AG04449 (cell line): ENCODE measurements at places on chromosomes 7 and 10.

DNA sequence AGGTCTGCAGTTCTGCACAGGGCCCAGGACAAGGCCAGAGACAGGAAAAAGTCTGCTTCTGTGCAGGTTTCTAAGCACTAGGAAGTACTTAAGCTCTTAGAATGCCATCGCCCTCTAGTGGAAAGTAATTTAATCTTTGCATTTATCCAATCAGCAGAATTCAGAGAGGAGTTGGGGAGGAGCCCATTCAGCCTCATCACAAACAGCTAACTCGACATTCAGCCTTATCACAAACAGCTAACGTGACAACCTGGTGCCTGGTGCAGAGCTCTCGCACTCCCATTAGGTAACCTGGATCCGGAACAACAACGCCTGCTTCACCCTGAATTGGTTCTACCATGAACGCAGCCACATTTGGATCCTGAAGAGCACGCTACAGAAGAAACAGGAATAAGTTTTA is 15.2 kb downstream of the OAT start:
- peak; percentile 36 for DNase-seq

GRCh38 chr10:79027147-79028055 is 41.4 kb upstream of the ZMIZ1 start:
- DNase-seq: no peak

- no peak for DNase-seq
Observed at GRCh38 chr10:58622246-58622645, 109.6 kb downstream of the BICC1 start.

DNA sequence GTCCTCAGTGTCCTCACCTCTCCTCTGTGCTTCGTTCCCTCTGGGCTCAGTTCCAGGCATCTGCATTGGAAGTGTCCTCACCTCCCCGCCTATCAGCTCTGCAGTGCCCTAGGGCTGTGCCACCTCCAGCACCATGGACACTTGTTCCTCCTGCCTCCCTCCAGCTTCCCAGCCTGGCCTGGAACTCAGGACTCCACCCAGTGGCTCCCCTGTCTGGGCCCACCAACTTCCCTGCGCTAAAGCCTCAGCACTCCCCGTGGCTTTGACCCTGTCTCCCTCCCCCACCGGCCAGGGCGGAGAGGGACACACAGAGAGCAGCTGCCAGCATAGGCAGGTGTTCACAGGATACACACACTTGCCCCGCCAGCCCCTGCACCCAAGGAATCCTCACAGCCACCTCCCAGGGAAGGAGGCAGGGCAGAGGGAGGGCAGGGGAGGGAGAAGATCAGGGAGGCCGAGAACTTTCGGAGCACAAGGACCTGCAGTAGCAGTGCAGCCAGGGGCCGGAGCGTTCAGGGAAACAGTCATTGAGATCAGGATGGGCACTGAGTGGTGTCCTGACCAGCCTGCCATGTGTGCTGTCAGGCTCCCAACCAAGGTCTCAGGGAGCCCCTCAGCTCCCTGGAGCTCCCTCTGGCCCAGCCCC is 31.3 kb downstream of the ANXA8 start:
- DNase-seq: no peak

DNA sequence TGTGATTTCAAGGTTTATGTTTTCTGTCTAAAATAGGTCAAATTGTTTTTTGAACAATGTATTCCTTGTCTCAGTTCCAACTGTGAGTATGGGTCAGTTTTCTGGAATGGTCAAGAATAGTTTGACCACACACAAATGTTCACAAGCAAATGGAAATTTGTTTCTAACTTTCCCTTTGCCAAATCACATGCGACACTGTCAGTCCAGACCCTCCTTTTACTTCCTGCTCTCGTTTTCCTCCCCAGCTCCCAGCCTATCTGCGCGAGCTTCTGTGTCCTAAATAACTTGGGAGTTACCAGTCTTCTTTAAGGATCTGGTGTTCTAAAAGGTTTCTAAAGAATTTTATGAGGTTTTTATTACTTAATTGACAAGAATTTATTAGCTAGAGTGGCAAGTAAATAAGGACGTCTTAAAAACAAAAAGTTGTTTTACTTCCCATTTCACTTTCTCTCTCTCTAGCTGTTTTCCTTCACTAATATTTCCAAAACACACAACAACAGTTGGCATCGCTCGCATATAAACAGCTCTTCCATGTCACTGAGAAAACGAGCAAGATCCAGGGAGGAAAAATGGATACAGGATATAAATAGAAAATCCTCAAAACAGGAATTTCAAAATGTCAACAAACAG is 266.1 kb upstream of the KLF6 start:
- DNase-seq: no peak

DNA sequence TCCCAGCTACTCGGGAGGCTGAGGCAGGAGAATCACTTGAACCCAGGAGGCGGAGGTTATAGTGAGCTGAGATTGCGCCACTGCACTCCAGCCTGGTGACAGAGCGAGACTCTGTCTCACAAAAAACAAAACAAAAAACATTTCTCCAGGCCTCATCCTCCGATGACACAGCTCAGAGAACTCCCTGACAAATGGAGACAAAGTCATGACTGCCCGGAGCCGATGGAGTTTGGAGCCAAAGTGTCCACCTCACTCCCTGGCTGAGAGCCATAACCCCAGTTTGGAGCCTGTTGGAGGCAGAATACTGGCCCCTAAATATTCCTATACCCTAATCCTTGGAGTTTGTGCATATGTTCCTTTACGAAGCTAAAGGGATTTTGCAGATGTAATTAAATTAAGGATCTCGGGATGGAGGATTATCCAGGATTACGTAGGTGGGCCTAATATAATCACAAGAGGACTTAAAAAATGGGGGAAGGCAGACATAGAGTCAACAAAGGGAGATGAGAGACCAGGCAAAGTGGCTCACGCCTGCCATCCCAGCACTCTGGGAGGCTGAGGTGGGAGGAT is 22.7 kb downstream of the SSC4D start:
- no peak for DNase-seq

DNA sequence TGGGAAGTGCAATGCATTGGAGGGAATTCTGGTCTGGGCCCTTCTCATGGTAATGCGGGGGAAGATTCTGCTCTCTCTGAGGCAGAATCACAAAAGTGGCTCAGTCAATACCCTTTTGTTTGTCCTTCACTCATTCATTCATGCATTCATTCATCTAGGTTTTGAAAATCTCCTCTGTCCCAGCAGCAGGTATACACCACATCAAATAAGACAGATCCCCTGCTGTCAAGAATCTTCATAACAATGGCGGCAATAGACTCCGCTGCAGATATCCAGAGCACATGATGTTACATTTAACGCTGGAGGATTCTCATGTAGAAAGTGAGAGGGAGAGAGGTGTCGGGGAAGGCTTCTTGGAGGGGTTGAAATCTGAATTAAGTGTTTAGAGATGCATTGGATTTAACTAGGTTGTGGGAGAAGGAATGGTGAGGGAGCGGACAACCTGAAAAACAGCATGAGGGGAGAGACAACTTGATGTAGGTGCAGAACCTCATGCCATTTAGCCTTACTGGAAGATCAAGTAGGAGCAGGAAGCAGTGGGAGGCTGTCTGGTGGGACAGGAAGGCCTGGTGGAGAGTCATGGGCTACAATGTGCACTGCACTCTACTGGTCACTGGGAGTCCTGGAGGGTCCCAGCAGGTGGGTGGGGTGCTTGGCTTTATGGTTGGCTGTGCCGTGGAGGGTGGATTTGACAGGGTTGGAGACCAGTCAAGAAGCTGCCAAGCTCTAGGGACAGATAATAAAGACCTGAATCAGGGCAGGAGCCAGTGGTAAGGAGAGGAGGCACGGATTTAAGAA is 5.2 kb upstream of the FAM180A start:
- DNase-seq: no peak

DNA sequence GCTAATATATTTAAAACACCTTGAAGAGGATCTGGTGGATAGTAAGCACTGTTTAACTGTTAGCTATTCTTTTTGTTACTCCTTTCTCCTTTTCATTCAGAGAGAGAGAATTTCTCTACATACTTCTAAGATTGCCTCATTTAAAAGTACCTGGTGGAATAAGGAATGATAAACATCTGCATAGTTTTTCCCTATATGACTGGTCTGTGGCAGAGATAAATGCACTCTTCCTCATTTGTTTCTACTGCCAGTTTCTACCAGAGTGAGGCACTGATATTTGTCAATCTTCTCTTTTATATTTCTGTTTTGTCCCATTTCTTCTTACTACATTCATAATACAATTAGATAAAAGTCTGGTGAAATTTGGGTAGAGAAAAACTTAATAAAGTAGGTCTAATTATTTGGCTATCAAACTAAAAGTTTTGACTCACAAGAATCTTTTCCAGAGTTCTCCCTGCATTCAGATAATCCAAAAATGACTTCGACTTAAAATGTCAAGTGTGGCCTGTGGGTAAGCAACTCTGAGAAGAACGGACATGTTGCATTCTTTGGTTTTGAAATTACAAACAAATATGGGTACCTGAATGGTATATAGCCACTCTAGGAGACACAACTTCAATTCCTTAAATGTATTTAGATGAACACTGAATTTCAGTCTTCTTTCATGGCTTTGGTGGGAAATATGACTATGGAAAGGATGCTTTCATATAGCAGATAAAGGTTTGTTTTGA is 38.8 kb downstream of the RNLS start:
- no peak for DNase-seq

DNA sequence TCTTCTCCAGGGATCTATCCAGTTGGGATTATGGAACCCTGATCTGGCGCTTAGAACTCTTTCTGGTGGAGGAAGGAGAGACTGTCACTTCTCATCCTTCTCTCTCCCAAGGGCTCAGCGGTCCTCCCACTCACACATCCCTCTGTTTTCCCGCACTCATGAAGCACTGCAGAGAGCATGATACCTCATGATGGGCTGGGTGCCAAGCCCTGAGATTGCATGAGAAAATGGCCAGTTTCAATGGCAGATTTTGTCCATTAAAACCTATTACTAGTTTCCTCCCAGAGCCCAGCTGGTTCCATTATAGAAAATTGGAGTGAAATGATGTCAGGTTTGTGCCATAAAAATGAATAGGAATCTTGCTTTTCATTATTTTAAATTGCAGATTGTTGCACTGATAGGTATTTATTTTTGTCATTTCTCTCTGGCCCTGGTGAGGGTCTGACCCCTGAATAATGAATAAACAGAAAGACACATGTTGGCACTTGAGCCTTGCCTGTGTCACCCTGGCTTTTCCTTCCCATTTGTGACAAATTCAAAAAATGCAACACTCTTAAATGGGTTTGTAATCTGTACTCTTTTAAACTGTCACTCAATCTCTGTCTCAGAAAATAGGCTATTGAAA is 1151.1 kb downstream of the TYW1 start:
- no peak for DNase-seq

- no peak for DNase-seq
Observed at GRCh38 chr7:145850636-145851035, 266.0 kb upstream of the CNTNAP2 start.

- DNase-seq: no peak
Observed at GRCh38 chr10:101301111-101301731, 52.7 kb upstream of the BTRC start.
